Left lung (tissue), 14 donors: ENCODE measurements at places on chromosomes 11 and 22. TPM values are rescaled to one million over a fixed set of nuclear protein-coding genes. Genes with fewer than 3 reads are reported as not detected.

DNA sequence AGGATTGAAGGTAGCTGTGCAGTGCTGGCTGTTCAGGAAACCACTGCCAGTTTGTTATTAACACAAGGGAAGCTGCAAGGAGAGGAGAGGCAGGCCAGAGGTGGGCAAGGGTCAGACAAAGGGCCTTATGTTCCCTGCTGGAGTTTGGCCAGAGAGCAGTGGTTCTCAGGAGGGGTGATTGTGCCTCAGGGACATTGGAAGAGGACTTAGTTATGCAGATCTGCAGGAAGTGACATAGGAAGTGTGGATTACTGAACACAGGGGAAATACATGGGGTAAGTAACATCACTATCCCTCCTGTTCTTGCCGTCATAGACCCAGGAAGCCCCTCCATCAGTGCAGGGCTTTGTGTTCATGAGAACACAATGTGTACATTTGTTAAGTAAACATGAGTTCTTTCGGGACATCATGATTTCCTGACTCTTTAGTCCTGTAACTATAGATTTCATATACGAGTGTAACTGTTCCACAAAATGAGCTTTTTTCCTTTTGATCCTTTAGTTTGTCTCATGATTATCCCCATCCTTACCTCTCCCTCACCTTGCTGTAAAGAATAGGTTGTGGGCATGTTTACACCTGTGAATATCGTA is 5.9 kb downstream of the SRRD start:
- peaks cover 80% of the 10 kb centered on the region for H3K36me3 ChIP-seq
- peaks cover 18% of the 10 kb centered on the region for H3K4me1 ChIP-seq
- H3K27ac ChIP-seq, result no peak overlapping the region
- H3K27me3 ChIP-seq, result no peaks in the 10 kb centered on the region
- no peak for DNase-seq
- no peak overlapping the region for H3K4me3 ChIP-seq

DNA sequence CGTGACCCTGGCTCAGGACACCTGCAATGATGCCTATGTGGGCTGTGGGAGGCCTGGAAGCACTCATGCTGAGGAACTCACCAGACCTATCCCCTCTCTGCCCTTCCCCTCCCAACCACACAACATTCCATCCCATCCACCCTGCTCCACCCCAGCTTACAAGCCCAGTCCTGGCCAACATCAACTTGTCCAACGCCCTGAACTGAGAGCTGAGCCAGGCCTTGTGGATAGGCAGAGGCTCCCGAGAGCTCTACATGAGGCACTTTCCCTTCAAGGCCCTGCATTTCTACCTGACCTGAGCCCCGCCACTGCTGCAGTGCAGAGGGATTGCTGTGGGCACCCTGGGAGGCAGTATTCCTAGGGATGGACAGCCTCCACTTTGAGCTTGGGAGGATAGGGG is 112.4 kb downstream of the PDE2A start:
- no peak overlapping the region for H3K27ac ChIP-seq
- H3K27me3 ChIP-seq, result no peaks in the 10 kb centered on the region
- no peaks in the 10 kb centered on the region for H3K36me3 ChIP-seq
- DNase-seq, result no peak
- H3K4me1 ChIP-seq, result no peaks in the 10 kb centered on the region
- H3K4me3 ChIP-seq, result no peak overlapping the region

DNA sequence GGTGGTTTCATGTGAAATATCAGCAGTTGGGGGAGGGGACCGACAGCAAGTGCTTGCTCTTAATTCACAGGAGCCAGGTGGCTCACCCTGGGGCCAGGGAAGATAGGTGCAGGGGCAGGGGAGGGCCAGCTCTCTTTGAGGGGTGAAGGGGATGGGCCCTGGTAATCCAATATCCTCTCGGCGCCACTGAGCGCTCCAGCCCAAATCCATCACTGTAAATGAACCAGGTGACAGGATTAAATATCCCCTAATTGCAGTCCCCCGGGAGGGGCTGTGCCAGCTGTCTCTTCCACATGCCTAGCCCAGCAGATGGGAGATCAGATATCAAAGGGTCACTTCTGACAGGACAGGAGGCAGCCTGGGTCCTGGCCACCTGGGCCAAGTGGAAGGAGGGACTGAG is 531.8 kb upstream of the CADM1 start:
- H3K27ac ChIP-seq, result no peak overlapping the region
- H3K4me3 ChIP-seq, result no peak overlapping the region
- H3K4me1 ChIP-seq, result no peaks in the 10 kb centered on the region
- no peaks in the 10 kb centered on the region for H3K36me3 ChIP-seq

GRCh38 chr11:14643697-14644225 is at the start of gene PDE3B:
Gene PDE3B, plus strand, starts transcription at chr11:14643804. Its CDS starts 272 bp downstream, at chr11:14644076.
- H3K4me1 ChIP-seq, result peaks cover 44% of the 10 kb centered on the region
- DNase-seq, result peak; percentile 90
- H3K36me3 ChIP-seq, result no peaks in the 10 kb centered on the region
- H3K27me3 ChIP-seq, result peaks cover 22% of the 10 kb centered on the region
- peak within 1 kb of the TSS; percentile 87 for H3K27ac ChIP-seq
- peak within 1 kb of the TSS; percentile 84 for H3K4me3 ChIP-seq

DNA sequence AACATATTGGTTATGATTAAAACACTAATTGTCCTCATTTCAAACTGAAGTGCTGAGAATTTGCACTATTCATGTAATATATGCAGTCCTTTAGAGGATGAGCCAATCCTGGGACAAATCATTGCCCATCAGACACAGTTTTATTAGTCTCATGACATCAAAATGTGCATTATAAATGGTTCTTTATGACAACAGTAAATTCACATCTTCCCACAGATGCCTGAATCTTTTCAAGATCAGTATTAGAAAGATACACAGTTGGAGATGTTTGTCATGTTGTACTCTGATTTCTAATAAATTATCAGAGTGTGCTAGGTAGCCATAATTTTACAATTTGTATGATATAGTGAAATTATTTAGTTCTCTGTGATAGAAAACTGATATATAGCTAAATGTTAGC is 813.5 kb downstream of the FAM181B start:
- no peaks in the 10 kb centered on the region for H3K4me1 ChIP-seq
- H3K4me3 ChIP-seq, result no peak overlapping the region
- no peak overlapping the region for H3K27ac ChIP-seq
- no peaks in the 10 kb centered on the region for H3K27me3 ChIP-seq

The C11orf97 gene
- not detected for total RNA-seq

The KCNJ11 gene
- total RNA-seq, result 7.2 TPM

The NPTXR gene
- 4.5 TPM for total RNA-seq

The ACAD8 gene
- total RNA-seq, result 48.8 TPM
